ENCODE measurements at places on chromosomes 3 and 15. TPM values are rescaled to one million over a fixed set of nuclear protein-coding genes. Genes with fewer than 3 reads are reported as not detected.

DNA sequence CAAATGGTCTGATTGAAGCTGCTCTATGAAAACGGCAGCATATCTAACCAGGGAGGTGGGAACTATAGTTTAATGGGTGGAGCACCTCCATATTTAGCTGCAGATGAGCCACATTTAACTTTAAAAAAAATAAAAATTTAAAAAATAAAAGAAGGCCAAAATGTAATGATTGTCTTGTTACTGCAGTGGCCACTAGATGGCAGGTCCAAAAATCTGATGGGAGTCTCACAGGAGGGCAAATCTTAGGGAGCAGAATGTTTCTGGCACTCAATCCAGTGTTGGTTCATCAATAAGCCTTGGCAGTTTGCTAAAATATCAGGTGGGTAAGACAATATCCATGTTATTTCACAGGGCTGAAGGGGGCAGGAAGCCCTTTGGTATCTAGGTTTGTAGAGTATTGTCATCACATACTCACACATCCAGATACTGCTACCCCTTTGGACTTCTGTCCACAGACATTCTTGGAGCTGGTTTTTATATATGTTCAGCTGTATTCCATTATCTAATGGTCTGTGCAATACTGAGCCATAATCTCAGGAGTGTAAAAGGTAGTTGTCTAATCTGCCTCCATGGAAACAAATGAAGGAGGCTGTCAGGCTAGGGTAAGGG lies 233.3 kb downstream of the TIGIT start:
- no peak overlapping the region for H3K27ac ChIP-seq
- no peaks in the 10 kb centered on the region for H3K4me1 ChIP-seq
- DNase-seq = no peak
- no peaks in the 10 kb centered on the region for H3K27me3 ChIP-seq
- peaks cover 5% of the 10 kb centered on the region for H3K36me3 ChIP-seq

DNA sequence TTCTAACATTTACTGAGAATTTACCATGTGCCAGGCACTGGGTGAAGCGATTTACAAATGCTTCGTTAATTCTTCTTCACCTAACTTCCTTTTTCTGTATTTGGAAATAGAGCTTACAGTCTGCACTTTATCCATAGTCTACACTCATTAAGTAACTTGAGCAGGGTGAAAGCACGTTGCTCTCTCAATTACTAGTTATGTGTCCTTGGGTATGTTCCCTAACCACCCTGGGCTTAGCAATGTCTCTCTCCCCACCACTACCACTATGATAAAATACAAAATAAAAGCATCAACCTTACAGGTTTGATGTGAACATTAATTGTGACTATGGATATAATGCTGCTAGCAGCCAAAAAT lies 172.9 kb upstream of the SLC2A2 start:
- peaks cover 13% of the 10 kb centered on the region for H3K36me3 ChIP-seq
- no peaks in the 10 kb centered on the region for H3K27me3 ChIP-seq
- H3K4me1 ChIP-seq = no peaks in the 10 kb centered on the region

Gene CADM2
- 0.62 TPM for total RNA-seq

DNA sequence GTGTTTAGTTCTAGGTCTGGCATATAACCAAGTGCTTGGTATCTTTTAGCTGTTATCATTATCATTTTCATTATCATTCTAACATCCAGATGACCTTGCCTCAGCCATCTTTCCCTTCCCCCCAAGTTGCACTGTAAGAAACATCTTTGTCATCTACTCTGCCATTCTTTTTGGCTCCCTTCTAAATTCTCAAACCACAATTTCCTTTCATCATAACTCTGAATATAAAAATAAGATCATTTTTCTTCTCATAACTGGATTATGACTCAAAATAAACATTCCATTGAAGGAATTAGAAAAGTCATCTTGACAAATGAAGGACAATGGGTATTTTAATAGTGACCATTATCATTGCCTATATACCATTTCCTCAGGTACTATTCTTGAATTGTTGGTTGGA lies 786.2 kb downstream of the AGBL1 start:
- H3K4me3 ChIP-seq = no peak overlapping the region
- no peaks in the 10 kb centered on the region for H3K27me3 ChIP-seq
- no peaks in the 10 kb centered on the region for H3K4me1 ChIP-seq
- no peak for DNase-seq
- no peak overlapping the region for H3K27ac ChIP-seq

- H3K36me3 ChIP-seq = peaks cover 19% of the 10 kb centered on the region
- no peak for DNase-seq
- no peak overlapping the region for H3K4me3 ChIP-seq
Observed at GRCh38 chr3:188729422-188729821, 442.3 kb upstream of the TPRG1 start.

- H3K4me3 ChIP-seq = no peak overlapping the region
- no peak for DNase-seq
- no peak overlapping the region for H3K27ac ChIP-seq
- H3K27me3 ChIP-seq = peaks cover 11% of the 10 kb centered on the region
- no peaks in the 10 kb centered on the region for H3K4me1 ChIP-seq
- H3K36me3 ChIP-seq = no peaks in the 10 kb centered on the region
Observed at GRCh38 chr3:149366941-149367840, 10.3 kb downstream of the TM4SF1 start.

GRCh38 chr15:99170476-99171065 lies 65.7 kb downstream of the SYNM start:
- H3K27ac ChIP-seq = no peak overlapping the region
- H3K4me3 ChIP-seq = no peak overlapping the region
- no peaks in the 10 kb centered on the region for H3K27me3 ChIP-seq
- no peaks in the 10 kb centered on the region for H3K4me1 ChIP-seq

Gene RASGRP1
- total RNA-seq = 179 TPM

GRCh38 chr15:32803631-32804030 lies 85.8 kb downstream of the GREM1 start:
- no peaks in the 10 kb centered on the region for H3K36me3 ChIP-seq
- peaks cover 20% of the 10 kb centered on the region for H3K27me3 ChIP-seq
- no peak overlapping the region for H3K4me3 ChIP-seq
- no peak overlapping the region for H3K27ac ChIP-seq
- DNase-seq = no peak
